ENCODE measurements at places on chromosomes 4 and X.
A peak's percentile ranks its signal among the peaks of the same experiment; 100 is the strongest.

- peak; percentile 44 for DNase-seq
Observed at GRCh38 chrX:41300758-41301437, 33.1 kb upstream of the DDX3X start.

DNA sequence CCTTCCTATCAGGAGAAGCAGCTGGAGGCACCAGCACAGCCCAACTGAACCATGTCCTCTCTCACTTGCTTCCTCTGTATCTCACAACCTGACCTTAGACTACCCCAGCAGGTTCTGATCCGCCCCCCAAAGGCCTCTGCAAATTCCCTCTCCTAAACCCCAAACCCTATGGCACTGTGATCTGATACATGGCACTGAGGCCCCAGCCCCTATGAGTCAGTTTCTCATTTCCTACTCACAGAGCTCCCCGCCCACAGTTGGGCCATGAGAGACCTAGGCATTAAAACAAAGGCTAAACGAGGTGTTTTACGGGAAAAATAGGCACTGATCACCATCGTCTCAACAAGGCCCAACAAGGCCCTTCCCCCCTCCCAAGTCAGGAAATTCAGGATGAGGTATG lies 19.1 kb downstream of the SASH3 start:
- DNase-seq, result peak; percentile 3

DNA sequence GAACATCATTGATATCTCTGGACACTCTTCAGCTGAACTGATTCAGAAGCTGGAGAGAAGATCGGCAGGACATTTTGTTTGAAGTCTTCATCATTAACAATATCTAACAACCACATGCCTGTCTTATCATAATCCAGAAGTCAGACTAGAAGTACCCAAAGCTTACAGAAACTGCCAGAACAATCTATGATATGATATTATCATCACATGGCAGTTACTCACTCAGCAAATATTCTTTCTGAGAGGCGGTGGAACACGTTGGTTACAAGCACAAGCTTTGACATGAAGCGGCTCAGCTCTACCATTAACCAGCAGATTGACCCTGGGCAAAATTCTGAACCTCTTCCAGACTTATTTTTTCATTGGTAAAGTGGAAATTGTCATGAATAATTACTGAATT lies 69.4 kb upstream of the KIT start:
- DNase-seq, result no peak

DNA sequence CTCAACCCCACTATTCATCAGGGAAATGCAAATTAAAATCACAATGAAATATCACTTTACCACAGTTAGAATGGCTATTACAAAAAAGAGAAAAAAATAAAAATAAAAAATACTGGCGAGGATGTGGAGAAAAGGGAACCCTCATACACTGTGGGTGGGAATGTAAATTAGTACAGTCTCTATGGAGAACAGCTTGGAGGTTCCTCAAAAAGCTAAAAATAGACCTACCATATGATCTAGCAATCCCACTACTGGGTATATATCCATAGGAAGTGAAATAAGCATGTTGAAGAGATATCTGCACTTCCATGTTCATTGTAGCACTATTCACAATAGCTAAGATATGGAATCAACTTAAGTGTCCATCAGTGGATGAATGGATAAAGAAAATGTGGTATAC lies 50.5 kb upstream of the PAGE1 start:
- no peak for DNase-seq

GRCh38 chrX:14802943-14803710 lies 69.7 kb downstream of the FANCB start:
- DNase-seq, result no peak

DNA sequence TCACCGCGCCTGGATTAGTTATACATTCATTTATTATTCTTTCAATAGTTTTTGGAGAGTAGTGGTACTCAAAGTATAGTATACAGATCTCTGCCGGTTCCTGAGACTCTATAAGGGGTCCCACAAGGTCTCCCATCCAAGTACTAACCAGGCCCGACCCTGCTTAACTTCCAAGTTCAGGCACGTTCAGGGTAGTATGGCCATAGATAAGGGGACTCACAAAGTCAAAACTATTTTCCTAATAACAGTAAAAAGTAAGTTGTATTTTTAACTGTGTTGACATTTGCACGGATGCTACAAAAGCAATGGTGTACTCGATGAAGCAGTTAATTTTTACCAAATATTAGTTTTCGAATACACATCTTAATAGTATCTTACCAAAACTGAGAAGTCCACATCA lies 84.4 kb upstream of the STK26 start:
- DNase-seq, result no peak

GRCh38 chrX:71619986-71620385 lies 1.7 kb upstream of the CXCR3 start:
- no peak for DNase-seq

GRCh38 chrX:33273535-33273934 lies 62.2 kb upstream of the DMD start:
- no peak for DNase-seq

- no peak for DNase-seq
Observed at GRCh38 chr4:72468904-72469502, 100.0 kb downstream of the ADAMTS3 start.

DNA sequence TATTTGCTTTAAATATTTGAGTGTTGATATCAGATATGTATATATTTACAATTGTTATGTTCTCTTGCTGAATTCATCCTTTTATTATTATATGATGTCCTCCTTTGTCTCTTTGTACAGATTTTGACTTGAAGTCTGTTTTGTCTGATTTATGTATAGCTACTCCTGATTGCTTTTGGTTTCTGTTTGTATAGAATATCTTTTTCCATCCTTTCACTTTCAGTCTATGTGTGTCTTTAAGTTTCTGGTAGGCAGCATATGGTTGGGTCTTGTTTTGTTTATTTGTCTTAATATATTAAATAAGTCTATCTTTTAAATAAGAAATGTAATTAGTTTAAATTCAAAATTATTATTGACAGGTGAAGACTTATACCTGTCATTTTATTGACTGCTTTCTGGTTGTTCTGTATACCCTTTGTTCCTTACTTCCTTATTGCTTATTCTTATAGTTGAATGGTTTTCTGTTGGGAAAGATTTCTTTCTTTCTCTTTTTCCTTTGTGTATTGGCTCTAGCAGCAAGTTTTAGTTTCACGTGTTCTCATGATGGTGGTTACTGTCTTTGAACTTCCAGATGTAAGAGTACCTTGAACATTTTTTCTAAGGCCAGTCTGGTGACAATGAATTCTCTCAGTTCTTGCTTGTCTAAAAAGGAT lies 31.1 kb downstream of the RAB28 start:
- no peak for DNase-seq

- no peak for DNase-seq
Observed at GRCh38 chr4:85686398-85686797, 211.4 kb downstream of the ARHGAP24 start.

- peak; percentile 23 for DNase-seq
Observed at GRCh38 chrX:33840176-33840575, 291.9 kb downstream of the FAM47A start.

DNA sequence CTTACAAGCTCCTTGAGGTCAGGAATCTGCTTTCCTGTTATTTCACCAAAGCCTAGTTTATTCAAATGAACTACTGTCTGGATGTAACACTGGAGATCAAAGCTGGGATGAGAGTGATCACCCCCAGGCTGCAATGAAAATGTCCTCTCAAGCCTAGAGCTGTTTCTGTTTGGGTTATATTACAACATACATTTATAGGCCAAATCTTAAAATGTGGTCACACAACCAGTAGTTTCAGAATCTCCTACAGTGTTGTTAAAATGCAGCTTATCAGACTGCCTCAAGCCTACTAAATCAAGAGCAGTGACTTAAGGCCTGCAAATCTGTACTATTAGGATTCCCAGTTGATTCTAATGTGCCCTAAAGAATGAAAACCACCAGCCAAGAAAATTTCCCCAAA lies 207.5 kb downstream of the PAPSS1 start:
- no peak for DNase-seq

DNA sequence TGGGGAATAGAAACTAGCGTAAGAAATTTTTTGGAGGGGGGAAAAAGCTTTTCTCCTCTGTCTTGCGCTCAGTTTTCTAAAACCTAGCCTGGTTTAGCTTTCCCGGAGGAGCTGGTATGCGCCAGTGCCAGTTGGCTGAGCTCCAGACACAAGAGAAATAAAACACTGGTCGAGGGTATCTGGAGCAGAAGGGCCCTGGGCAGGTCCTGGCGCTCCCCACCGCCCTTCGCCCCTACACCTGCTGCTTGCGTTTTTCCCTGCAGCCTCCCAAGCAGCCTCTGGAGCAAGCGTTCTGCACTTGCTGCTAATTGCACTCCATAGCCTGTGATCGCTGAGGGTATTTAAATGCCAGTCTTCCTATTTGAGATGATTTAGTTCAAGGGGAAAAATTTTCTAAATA lies 816 bp downstream of the EREG start:
- DNase-seq, result no peak

- DNase-seq, result no peak
Observed at GRCh38 chr4:39961311-39961877, 16.3 kb downstream of the PDS5A start.

DNA sequence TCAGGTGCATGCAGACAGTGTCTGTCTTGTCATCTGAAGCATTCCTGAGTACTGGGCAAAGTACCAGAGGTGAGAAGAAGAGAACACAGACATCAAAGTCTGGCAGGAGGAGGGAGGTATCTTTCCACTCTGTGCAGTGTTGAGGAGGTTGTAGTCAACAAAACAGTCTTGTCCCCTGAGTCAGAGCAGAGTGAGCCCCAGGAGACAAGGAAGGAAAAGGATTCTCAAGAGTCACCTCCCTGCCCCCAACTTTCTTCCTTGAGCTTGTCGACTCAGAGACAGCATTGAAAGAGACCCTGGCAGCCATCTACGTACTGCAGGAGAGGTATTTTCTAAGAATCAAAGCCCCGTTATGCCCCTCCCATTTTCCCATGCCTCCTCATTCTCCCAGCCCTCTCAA lies 4.4 kb upstream of the SRPX start:
- DNase-seq, result peak; percentile 67

DNA sequence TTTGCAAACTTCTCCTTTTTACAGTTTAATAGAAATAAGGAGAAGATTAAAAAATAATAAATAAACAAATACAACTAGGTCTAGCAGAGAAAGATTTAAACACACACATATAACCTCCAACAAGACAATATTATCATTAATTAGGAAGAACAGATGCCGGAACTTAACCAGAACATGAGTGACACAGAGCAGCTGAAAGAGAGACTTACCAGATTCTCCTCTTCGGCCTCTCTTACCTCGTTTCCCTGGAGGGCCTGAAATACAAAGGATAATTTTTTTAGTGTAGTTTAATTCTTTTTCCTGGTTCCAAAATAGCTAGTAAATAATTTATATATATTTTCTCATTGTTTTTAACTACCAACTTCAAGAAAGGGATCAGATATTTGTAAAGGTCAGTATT lies 252.5 kb downstream of the COL25A1 start:
- no peak for DNase-seq

DNA sequence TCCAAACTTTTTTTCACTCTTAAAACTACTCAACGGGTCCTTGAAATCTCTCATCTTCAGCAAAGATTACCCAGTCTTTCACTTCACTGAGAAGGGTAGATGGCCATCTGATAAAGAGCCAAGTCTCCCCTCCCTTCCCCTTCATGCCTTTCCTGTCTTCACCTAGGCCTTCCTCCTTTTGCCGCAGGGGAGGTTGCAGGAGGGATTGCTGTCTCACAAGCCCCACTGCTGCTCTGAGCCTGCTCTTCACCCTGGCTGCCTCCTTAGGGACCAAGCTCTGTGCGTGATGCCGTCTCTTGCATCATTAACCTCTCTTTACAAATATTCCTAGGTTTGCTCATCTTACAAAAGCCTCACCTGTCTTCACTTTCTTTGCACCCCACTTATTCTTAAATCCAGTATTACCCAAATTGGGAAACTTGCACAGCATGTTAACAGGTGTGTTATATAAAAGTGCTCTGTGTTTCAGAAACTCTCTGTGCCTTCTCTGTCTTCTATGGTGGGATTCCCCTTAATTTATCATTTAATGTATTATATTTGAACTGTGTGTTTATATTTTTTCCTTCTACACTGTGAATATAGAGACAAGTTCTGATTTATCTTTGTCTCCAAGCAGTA lies 3.8 kb downstream of the ZFX start:
- DNase-seq, result no peak

DNA sequence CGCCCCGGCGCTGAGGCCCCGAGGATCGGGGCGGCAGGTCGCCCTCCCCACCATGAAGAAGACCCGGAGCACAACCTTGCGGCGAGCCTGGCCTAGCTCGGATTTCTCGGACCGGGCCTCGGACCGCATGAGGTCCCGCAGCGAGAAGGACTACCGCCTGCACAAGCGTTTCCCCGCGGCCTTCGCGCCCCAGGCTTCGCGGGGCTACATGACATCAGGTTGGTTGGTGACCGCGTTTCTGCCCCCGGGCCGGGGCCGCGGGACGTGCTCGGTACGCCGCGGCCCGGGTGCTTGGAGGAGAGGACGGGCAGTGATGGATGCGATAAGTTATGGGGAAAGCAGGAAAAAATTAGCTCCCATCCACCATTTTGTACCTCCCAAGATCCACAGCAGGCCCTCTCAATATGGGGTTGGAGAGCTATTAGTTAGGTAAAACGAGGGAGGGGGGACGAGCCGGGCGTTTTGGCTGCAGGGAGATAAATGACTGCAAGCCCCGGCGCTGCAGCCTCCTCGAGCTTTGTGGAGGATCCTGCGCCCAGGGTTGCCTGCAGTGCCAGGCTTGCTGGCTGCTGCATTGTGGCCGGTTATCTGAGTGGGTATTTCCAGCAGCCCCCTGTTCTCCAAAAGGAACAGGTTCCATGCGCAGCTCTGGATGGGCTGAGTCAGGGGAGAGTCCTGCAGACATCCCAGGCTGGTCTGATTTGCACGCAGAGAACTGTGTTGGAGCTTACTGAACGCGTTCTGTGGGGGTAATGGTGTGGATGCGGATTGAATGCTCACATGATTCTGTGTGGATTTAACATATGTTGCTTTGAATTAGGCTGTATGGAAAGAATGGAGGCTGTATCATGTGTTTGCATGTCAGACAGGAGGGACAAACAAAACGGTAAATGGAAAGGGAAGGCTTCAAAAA lies 1.9 kb downstream of the STOX2 start:
- DNase-seq, result no peak

GRCh38 chr4:163523791-163524365 lies 29.4 kb downstream of the TMA16 start:
- DNase-seq, result no peak

GRCh38 chr4:163447481-163447880 lies 26.1 kb downstream of the TKTL2 start:
- no peak for DNase-seq
